Hematopoietic multipotent progenitor cell treated with erythropoietin and hydrocortisone succinate and interleukin-3 and kit ligand, for 6 days (in vitro differentiated cells): ENCODE measurements at places on chromosomes 4 and X.

DNA sequence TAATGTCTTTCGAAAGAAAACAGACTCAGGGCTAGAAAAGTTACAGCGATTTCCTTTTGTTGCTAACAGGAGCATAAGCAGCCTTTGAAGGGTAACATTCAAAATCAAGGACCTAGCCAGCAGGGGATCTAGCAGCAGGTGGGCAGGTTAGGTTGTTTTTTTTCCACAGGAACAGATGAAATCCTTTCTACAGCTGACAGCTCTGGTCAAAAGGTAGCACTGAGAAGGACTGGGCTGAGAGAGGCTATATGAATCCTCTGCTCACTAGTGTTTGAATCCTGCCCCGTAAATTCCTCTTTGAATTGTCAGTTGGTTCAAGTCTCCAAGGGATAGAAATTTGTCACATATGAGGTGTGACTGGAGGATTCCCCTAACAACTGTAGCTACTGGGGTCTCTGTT, 188.2 kb downstream of the SH2D1A start:
- no peak for DNase-seq

- DNase-seq, result no peak
Observed at GRCh38 chrX:41351923-41352322, 18.0 kb downstream of the DDX3X start.

GRCh38 chr4:47519239-47519883, 34.3 kb downstream of the ATP10D start:
- DNase-seq, result no peak

DNA sequence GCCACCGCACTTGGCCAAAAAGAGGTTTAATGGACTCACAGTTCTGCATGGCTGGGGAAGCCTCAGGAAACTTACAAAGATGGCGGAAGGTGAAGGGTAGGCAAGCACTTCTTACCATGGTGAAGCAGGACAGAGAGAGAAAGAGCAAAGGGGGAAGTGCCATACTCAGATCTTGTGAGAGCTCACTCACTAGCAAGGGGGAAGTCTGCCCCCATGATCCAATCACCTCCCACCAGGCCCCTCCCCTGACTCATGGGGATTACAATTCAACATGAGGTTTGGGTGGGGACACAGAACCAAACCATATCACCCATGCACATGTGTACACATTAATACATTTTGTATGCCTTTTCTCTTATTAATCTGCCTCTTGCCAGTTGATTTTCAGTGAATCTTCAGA, 77.2 kb upstream of the HSD17B10 start:
- DNase-seq, result peak; percentile 62

- peak; percentile 71 for DNase-seq
Observed at GRCh38 chr4:80201252-80202151, 4.2 kb downstream of the PRDM8 start.

GRCh38 chr4:112736718-112737135, 99.8 kb downstream of the LARP7 start:
- no peak for DNase-seq

- peak; percentile 56 for DNase-seq
Observed at GRCh38 chrX:136765821-136766356, 14.8 kb downstream of the ARHGEF6 start.

GRCh38 chrX:65750674-65751469, 83.4 kb downstream of the MSN start:
- peak; percentile 85 for DNase-seq

DNA sequence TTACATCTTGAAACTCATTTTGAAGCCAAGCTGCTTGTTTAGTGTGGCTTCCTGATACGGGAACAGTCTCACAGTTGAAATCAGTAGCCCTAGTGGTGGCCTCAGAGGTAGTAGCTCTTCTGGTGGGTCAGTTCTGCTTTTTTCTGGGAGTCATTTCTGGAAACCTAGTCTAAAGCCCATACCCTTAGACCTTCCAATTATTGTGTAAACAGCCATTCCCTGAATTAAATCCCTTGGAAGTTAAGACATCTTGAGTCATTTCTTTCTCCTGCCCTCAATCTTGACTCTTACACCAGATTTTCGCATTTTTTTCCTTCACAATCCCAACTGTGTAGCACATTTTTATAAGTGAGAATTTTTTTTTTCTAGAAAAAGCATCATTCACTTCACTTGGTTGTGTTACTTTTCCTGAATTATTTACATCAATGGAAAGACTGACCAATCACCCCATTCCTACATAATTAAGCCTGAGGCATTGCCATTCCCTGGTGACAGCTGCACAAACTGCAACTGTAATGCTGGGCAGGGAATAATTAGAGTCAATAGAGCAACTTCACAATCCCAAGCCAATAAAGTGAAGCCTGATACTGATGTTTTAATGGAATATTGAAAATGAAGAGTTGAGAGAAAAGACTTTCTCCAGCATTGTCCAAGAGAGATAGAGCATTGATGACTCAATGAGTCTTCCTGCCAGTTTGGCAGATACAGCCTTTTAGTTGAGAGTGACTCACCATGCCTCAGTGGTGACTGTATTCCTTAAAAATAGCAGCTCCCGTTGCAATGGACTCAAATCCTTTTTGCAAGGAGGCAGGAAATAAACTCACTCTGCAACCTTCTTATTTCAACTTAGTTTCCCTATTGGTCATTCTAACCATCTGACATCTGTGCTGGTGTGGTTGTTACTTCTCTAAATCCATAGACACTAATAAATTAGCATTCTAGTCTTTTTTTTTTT, 13.0 kb upstream of the SEPSECS start:
- DNase-seq, result peak; percentile 27

GRCh38 chrX:86348669-86349068, 200.4 kb downstream of the DACH2 start:
- peak; percentile 0 for DNase-seq

DNA sequence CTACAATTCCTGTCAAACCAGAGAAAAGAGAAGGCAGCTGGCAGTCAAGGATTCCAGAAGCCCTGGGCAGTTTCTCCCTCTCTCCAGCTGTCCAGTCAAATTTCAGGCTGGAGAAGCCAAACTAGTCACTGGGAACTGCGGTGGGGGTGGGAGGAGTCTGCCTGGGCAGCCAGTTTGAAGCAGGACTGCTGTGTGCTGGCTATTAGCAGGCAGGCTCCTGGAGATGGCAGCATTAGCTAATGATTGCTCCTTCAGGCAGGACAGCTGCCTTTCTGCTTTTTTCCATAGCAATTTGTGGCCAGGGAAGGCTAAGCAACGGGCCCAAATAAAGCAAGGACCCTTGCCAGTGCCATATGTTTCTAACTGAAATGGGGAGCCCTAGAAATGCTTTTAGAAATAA, 44.7 kb upstream of the FGF13 start:
- no peak for DNase-seq

GRCh38 chrX:107709266-107709806, 66.3 kb downstream of the TSC22D3 start:
- no peak for DNase-seq

GRCh38 chr4:119206178-119206577, 6.3 kb upstream of the USP53 start:
- DNase-seq, result no peak

DNA sequence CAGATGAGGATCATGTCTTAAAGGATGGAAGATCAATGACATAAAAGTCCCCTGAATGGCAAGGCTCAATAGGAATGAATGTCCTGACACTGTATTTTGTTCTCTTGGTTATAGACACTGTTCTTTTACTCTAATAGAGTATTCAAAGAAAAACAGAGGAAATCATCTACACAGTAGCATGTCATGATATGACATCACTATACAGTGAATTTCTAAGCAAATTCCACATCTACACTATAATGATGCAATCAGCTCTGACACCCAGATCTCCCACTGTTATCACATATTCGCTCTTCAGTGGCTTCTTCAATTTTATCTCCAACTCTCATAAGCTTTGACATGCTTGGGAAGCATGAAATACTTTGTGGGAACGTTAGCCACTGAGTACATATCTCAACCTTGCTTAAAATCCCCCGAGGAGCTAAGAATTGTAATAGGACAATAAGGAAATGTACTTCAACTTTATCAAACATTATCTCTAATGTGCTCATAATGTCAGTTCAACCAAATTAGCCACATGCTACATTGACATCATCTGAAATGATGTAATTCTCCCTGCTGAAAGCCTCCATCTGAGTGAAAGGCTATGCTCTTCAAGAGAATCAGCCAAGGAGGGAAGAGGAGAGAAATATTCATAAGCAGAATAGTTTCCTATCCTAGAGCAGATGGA, 139.6 kb upstream of the PTCHD1 start:
- DNase-seq, result peak; percentile 2

DNA sequence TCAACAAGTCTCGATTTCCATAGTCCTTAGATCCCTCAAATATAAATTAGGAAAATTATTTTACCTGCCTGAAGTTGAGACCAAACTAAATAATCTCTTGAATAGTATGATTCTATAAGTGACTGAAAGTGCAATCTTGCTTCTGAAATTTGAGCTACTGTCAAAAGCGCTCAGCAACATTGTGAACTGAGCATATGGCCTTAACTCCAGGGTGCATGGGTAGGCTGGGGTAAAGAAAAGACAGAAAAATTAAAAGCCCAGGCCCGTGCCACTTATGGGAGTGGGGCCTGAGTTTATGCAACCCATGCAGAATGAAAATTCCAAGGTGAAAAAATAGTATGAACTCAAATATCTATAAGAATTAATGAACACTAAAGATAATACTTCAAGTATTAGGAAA, 9.8 kb downstream of the PGRMC2 start:
- DNase-seq, result no peak

- DNase-seq, result peak; percentile 65
Observed at GRCh38 chrX:64894454-64895038, 81.7 kb downstream of the ZC4H2 start.

DNA sequence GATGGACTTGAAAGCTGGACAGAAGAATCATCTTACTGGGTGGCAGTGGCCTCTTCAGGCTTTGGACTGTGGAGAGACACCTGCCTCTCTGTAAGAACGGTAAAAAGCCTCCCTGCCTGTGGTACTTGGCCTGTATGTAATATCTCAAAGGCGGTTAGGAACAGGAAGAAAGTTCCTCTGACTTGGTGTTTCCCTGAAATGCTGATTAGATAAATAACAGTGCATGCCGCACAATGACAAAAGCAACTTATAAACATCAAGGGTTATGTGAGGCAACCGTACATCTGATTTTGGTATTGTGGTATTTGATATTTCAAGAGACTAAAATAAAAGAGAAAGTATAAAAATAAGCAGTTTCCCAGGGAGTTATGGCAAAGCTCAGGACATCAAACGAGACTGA, 92.4 kb upstream of the SORBS2 start:
- DNase-seq, result peak; percentile 42

GRCh38 chrX:135396109-135396508, 25.6 kb upstream of the SMIM10L2A start:
- no peak for DNase-seq

DNA sequence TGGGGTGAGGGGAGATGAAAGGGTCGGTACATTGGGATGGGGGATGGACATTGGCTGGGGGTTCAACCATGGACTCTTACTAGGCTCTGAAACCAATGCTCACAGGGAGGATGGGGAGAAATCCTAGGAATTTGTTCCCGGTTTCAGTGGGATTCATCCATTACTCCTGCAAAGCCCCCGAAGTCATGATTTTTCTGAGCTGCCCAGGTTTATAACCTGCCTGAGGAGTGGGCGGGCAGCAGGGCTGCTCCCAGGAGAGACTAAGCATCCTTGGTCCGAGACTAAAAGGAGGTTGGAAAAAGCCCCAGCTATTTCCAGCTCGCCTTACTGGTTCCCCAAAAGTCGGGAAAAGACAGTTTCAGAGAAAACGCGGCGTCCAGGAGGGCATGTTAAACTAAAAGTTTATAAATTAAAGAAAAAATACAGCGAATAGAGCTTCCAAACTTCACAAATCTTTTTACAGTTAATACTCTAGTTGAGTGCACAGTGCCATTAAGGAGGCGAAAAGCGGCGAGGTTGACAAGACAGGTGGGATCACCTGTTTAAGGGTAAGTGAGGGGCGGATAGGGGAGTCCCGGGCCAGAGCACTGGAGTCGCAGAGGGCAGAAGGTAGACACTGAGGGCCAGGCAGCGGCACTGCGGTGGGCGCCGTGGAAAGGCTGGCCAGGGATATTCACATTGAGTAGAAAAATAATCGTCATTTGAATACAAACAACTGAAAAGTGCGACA, 3.7 kb downstream of the NKX3-2 start:
- no peak for DNase-seq

DNA sequence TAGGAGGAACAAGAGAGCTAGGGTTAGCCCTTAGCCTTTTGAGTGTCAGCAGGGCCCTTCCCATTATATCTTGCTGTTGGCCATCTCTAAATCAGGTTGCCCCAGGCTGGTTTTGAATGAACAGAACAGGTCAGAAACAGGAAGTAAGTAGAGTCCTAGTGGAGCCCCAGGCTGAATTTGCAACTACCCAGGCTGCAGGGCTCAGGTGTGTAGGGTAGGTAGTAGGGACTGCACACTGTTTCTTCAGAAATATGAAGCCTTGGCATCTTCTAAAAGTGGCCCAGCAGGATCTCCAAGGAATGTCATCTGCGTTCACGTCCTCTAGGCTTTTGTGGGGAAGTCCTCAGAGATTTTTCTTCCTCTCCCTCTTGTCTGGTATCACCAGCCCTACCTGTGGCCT, 90.2 kb downstream of the ADGRG4 start:
- DNase-seq, result no peak

GRCh38 chr4:89111833-89112563, 665 bp downstream of the TIGD2 start:
- peak; percentile 37 for DNase-seq

- no peak for DNase-seq
Observed at GRCh38 chr4:130238121-130238520, 1142.2 kb downstream of the C4orf33 start.

GRCh38 chr4:86640469-86640868, 46.4 kb downstream of the PTPN13 start:
- no peak for DNase-seq

DNA sequence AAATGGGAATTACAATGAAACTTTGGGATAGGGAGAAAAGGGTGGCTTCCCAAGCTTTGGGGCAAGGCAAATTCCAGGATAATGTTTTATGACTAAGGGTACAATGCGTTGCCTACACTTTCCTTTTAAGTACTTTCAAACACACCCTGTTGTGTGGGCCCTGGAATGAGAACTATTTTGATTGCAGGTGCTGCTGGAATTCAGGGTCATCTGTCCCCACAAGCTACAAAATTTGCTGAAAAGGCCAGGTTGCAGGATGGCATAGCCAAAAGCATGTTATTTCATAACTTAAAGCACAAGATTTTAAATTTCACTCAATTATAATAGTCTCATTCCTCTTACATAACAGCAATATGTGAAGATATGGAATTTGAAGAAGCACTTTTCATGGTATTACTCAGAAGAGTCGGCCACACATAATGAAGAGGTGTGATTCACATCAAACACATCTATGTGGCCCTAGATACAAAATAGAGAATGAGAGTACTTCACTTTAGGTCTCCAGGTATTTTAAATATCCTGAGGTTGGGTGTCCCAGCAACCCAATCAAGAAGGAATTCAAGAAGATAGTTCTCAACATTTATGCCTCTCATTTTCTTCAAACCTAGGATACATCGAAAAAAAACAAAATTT, 89.3 kb downstream of the APBB2 start:
- no peak for DNase-seq

- DNase-seq, result no peak
Observed at GRCh38 chr4:1794809-1795298, 1.8 kb downstream of the FGFR3 start.

GRCh38 chr4:179307297-179308136, 1865.3 kb upstream of the AGA start:
- DNase-seq, result peak; percentile 73
